Astrocyte of the spinal cord (primary cell): ENCODE measurements at places on chromosomes 7 and 10.
A peak's percentile ranks its signal among the peaks of the same experiment; 100 is the strongest.

DNA sequence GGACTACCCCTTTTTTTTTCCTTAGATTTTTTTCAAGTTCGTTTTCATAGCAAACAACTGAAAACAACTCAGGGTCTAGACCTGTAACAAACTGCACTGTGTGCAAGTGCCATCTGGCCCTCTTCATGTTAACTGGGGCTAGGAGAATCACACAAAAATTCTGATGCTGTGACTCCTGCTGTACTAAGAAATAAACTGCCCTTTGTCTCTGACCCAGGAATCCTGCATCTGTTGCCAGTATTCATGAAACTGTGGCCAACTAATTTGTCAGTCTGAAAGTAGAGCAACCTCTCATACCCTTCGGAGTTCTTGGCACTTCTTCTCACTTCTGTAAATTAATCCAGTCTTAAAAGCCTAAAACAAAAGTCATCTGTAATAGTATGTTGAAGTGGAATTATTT lies 218.4 kb upstream of the PCDH15 start:
- peak; percentile 17 for DNase-seq

- DNase-seq: no peak
These were observed 198.0 kb downstream of the PHF14 start for GRCh38 chr7:11171569-11172192.

DNA sequence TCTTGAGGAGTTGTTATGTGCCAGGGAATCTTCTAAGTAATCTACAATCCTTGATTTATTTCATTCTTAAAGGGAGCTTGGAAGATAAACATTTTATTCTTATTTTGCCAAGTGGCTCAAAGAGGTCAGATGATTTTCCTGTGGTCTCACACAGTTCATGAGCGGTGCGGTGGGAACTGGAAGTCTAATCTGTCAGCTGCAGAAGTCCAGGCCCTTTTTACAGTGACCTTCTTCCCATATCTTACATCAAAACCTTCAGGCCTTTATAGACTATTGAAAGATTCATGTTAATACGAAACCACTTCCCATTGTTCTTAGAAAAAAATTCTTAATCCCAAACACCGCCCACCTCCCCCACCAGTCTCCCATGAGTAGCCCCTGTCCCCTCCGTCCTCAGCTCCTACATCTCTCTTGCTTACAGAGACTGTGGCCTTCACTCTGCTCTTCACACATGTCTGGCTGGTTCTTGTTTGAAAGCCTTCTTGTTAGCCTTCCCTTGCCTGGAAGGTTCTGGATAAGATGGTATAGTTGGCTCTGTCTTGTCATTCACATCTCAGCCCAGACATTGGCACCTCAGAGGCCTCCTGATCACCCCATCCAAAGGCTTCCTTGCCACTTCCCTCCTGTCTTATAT lies 61.5 kb downstream of the ITGA8 start:
- no peak for DNase-seq

DNA sequence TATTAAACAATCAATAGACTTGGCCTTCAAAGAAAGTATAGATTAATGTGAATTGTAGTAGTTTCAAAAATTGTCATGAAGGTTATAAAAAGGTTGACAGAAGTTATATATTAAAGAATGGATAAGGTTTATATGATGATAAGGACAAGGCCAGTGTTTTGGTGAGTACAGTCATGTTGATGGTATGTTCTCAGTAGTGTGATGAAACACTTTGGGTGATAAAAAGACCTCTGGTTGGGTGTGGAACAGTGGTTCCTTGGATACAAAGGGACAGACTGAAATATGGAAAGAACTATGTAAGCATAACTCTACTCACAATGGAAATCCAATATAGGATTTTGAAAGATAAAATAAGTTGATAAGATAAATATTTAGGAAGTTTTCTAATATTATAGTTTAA lies 866.3 kb downstream of the ANKRD7 start:
- DNase-seq: peak; percentile 4

DNA sequence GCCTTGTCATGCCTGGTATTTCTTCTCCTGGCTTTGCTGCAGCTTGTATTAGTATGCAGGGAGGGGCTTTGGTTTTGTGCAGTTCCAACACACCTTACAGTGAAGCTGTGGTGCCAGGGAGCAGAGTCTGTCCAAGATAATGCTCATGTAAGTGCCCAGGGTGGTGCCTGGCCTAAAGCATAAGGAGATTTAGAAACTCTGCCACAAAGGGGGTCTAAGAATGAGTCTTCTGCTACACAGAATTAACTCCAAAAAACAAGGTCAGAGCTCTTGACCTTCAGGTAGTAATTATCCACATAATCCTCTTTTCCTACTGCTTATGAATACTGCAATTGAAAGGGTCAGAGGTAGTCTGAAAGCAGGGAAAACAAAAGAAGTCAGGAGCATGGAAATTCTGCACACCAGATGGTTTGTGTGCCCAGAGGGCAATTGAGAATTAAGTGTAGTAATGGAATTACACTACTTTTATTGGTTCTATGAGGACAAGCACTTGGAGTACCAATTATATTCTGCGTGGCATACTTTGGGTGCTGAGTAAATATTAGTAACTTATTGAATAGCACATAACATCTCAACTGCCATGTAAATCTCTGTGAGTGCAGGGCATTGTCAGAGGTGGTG lies 121.5 kb downstream of the KAT6B start:
- no peak for DNase-seq

DNA sequence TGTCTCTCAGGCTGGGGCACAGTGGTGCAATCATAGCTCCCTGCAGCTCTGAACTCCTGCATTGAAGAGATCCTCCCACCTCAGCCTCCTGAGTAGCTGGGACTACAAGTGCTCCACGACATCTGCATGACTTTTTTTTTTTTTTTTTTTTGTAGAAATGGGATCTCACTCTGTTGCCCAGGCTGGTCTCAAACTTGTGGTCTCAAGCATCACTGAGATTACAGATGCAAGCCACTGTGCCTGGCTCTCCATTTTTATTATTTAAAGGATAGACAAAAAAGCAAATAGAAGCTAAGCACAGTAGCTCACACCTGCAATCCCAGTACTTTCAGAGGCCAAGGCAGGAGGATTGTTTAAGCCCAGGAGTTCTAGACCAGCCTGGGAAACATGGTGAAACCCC lies 13.0 kb upstream of the KCTD7 start:
- no peak for DNase-seq

GRCh38 chr7:44599222-44599621 lies 7.2 kb upstream of the OGDH start:
- no peak for DNase-seq

- DNase-seq: peak; percentile 96
These were observed 30.2 kb upstream of the GJD4 start for GRCh38 chr10:35574924-35575352.

- no peak for DNase-seq
These were observed 85.0 kb downstream of the PTN start for GRCh38 chr7:137258552-137258951.

DNA sequence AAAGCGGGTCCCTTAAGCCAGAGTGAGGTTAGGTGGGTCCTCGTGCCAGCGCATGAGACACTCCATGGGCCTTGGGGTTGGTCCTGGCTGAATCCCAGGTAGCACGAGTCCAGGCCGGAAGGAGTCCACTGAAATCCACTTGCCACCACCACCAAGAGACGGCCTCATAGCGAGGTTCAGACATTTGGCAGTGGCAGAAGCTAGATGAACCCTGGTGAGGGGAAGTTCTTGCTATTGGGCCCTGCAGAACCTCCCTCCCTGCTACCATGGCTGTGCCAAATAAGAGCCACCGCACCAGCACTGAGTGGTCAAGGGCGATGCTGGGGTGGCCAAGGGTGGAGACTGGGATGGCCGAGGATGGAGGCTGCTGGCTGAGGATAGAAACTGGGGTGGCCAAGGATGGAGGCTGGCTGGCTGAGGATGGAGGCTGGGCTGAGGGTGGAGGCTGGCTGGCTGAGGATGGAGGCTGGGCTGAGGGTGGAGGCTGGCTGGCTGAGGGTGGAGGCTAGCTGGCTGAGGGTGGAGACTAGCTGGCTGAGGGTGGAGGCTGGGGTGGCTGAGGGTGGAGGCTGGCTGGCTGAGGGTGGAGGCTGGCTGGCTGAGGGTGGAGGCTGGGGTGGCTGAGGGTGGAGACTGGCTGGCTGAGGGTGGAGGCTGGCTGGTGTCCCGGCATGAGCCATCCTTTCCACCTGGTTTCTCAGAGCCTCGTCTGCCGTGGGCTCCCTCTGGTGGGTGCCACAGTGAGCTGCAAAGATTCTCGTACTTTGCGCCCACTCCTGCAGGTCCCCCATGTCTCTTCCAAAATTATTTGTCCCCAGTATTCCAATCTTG lies 88.2 kb downstream of the ELFN1 start:
- no peak for DNase-seq
